ENCODE measurements at places on chromosomes 6 and 20.

DNA sequence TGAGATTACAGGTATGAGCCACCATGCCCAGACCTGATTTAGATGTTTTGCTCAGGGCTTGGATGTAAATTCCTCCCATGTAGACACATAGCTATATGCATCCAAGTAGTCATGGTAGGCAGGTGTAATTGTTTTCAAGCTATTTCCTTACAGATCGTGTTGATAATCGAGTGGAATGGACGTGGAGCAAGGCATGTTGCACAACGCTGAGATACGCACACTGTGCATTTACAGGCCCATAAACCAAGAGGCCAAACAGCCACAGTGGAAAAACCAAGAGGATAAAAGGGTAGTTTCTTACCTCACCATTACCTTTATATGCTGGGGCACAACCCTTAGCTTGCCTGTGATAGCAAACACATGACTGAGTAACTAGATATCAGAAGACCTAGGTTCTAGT lies 51.0 kb upstream of the ADGRF1 start:
- DNase-seq: no peak

DNA sequence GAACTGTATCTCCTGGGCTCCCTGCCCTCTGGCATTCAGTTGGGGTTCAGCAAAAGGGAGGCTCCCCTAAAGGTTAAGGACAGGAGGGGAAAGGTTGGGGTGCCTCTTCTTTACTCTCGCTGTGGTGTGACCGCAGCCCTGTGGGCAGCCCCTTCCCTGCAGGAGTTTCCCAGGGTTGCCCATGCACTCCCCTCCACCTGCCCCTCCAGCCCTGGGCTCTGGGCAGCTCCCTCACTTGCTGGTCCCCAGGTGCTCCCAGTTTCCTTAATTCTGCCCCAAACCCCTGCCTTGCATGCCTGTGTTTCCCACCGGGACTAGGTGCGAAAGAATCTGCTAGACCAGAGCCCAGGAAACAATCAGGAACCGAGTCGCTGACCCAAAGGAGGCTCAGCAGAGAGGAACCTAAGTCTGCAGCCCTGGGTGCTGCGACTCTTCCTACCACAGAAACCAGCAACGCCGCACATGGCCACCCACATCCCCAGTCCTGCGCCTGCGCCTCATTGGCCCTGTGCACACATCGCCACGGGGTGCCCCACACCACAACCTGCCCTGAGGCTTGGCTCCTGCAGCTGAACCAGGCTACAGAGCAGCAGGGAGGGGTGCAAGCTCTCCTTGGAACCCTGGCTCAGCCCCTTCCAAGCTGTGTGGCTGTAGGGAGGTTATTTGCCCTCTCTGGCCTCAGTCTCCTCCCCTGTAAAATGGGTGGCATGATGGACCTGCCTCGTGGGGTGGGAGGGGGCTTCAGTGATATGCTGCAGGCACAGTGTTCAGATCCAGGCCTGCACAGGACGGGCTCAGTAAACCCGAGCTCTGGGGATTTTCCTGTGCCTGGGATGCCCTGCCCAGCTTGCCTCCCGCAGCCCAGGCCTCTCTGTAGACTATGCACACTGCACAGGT lies 487.6 kb downstream of the PREX1 start:
- no peak for DNase-seq

GRCh38 chr6:156348849-156349248 lies 428.3 kb upstream of the ARID1B start:
- no peak for DNase-seq

DNA sequence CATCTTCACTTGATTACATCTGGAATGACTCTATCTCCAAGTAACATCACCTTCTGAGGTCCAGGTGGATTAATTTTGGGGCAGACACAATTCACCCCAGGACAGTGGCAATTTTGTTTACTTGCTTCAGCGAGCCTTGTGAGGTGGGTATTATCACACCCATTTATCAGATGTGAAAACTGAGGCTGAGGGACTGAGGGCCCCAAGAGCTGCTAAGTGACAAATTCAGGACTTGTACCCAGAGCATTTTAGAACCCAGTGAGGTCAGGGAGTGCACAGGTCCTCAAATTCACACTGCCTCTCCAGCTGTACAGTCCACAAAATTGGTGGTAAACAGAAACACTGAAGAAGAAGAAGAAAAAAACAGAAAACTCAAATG lies 125.2 kb upstream of the PMEPA1 start:
- no peak for DNase-seq

DNA sequence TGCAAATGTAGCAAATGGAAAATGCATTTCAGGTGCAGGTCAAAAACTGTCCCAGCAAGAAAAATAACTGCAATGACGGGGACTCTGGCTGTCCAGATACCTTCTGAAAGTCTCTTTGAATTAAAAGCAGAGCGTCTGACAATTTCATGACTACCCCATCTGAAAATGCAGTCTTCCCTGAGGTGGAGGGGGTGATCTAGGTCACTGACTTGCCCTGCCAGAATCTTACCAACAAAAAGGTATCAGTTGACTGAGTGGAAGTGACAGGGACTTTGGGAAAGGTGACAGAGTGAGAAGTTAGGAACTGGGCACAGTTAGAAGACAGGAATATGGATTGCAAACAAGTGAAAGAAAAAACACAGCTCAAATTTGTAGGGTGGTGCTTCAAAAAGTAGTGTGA lies 402.2 kb downstream of the DHX35 start:
- no peak for DNase-seq
